Stimulated activated effector memory CD8-positive, alpha-beta T cell treated with anti-CD3 and anti-CD28 coated beads, Interleukin-12 subunit alpha, Interleukin-12 subunit beta, amount 100 ng/mL, for 72 hours (primary cell): ENCODE measurements at places on chromosomes 16 and 17.

GRCh38 chr16:50460538-50461399 is 87.4 kb upstream of the NKD1 start:
- no peak for DNase-seq

DNA sequence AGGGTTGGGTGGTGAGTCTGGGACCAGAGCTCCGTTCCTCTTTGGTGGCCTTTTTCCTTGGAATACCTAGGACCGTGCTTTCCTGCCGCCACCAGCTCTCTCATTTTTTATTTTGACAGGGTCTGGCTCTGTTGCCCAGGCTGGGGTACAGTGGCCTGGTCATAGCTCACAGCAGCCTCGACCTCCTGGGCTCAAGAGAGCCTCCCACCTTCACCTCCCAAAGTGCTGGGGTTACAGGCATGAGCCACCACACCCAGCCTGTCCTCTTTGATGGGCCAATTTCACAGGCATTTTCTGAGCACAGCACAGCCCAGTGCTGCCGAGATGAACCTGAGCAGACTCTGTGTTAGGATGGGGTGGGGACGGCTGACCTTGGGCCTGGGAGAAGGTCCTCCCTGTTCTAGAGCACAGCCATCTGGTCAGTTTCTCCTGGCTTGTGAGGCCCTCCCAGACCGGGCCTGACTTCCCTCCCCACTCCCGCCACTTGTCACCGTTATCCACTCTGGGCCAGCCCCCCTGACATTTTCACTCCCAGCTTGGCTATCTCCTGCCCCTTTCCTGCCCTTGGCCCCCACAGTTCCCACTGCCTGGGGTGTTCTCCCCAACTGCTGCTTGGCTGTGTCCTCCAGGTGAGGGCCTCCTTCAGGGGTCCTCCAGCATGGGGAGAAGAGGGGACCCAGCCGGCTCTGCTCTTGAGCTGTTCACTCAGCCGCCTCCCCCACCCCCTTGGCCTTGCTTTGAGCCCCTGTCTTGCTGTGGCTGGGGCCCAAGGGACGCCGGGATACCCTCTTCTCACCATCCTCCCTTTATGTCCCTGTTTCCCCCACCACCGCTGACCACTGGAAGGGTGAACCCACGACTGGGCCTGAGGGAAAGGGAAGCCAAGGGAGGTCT is 5.0 kb downstream of the ADCY7 start:
- DNase-seq, result no peak

- no peak for DNase-seq
Measured at GRCh38 chr16:69368866-69369265, 16.9 kb downstream of the TERF2 start.

DNA sequence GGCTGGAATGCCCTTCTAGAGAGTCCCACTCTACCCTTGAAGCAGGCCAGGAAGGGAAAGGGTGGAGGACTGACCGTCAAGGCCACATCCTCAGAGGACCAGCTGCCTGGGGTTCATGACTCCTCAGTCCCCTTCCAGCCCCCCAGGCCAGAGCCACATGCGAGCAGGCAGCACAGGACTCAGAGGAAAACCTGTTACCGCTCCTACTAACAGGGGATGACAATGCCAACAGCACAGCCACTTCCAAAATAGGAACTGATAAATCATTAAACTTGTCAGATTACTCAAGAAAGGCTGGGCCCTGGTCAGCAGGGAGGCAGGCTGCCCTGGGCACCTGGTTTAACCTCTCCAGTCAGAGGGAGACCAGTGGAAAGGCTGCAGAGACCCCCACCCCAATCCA is 206.2 kb upstream of the SDK2 start:
- DNase-seq, result no peak

GRCh38 chr17:55384643-55385232 is 36.9 kb downstream of the MMD start:
- no peak for DNase-seq

DNA sequence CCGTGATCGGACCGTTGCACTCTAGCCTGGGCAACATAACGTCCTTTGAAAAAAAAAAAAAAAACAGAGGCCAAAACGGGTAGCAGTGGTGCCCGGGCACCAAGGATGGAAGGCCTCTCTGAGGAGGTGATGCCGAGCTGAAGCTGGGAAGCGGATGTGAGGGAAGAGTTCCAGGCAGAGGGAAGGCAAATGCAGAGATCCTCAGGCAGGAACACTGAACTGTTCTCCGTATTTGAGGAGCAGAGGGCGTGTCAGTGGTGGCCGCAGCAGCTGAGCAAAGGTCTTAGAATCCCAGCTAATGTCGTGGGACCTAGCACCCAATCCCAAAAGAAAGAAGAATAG is 656 bp upstream of the KCTD13 start:
- DNase-seq, result no peak

DNA sequence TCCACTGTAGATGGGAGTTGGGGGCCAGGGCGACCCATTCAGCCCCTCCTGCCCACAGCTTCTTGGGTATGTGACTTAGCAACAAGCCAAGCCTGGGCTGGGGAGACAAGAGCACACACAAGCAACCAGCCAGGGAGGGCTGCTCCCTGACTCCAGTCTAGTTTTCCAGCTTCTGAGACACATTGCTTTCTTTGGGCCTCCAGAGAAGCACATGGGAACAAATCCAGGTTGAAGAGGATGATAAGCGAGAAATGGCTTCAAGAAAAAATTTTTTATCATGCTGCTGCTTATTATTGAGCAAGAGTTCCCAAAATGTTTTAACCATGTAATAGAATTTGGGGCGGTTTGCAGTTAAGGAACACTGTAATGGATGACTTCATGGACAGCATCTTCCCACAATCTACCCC is 173.7 kb downstream of the SOX9 start:
- no peak for DNase-seq

DNA sequence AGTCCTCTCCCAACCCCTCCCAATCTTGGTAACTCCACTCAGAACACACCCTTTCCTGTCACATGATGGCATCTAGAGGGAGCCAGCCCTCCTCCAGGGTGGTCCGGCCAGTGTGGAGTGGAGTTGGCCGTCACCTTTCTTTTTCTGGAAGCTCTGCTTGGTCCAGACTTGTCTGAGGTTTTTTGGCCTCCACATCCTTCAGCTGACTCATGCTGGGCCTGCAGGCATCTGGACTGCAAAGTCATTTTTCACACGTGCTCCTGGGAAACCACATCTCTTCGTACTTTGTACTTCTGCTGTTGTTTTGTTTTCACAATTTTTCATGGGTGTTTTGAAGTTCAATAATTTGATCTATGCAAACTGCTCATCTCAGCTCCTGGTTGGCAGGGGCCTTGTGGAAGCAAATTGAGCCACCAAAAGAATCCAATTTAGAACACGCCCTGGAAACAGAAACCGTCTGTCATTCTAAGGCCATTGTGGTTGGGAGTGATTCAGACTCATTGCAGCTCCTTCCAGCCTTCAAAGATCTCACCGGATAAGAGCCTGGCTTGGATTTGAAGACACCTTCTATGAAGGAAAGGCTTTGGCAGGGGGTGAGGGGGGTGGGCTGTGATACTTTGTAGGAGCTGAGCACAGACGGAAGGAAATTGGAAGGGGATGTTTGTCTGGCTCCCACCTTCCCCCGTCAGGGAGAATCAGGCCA is 42.4 kb upstream of the NF1 start:
- no peak for DNase-seq

- DNase-seq, result no peak
Measured at GRCh38 chr16:85909932-85910853, 11.2 kb downstream of the IRF8 start.

DNA sequence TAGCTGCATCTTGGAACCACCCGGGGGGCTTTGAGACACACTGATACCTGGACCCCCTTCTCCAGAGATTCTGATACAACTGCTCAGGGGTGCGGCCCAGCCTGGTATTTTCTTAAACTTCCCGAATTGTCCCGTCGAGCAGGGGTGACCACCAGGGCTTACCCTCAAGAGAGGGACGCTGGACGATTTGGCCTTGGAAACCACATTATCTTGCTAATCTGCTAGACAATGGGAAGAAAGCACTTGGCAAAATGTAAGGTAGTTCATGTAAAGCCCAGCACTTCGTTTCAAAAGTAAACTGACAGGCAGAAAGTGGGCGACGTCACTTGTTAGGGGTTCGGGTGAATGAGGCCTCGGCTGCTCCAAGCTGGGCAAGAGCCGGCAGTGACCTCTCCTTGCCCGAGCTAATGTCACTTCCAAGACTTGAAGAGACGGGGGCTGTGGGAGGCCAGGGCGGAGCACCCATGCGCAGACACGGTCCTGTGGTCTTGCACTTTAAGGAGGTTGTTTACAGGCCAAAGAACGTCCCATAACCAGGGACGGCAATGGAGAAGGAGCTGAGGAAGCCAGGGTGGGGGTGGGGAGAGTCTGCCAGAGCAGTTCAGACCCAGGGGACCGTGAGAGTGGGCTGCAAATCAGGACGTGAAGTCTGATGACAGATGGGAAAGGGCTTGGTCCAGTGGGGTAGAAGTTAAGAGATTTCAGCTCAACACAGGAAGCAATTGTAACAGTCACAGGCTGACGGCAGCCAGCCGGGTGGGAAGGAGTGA is 152.7 kb upstream of the GSE1 start:
- DNase-seq, result no peak

DNA sequence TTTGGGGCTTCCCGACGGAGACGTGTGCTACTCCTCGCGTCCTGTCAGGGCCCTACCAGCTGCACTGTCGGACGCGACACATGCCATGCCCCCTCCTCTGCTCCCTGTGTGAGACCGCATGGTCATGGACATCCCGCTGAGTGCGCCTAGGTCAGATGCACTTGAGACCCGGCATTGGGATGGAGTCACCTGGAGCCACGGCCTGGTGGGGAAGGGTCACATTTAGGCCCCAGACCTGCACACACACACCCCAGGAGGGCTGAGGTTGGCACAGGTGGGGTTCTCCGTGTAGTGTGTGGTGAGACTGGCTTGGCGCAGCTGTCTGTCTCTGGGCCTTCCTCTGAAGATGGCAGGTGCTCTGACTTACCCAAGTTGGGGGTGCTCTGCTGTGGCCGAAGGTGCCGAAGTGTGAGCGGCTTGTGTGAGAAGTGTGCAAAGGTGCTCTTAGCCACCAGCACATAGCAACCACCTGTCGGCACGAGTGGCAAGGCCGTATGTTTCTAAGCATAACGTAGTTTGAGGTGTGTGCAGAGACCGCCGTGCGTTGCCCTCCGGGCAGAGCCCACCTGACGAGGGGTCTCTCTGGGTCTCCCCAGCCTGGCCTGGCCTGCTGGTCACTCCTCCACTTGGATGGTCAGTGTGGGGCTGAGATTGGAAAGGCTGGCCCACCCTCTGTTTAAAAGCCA is 108.6 kb downstream of the BANP start:
- DNase-seq, result no peak

DNA sequence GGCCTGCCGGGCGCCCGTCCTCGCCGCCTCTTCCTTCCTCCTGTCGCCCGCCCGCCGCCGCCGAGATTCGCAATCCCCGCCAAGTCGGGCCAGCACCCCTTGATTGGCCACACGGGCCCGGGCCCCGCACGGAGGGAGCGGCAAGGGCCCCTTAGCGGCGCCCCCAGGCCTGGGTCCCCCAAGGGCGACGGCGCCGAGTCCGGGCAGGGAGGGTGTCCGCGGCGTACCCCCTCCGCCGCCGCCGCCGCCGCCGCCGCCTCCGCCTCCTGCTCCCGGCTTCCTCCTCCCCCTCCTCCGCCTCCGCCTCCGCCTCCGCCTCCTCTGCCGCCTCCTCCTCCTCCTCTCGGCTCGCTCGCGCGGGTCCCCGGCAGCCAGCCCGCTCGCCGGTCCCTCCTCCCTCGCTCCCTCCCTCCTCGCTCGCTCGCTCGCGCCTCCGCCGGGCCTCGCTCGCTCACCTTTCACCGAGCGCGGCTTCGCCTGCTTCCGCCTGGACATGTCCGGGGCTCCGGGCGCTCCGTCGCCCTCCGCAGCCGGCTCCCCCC is 561 bp downstream of the ZNF423 start:
- peak; percentile 21 for DNase-seq

DNA sequence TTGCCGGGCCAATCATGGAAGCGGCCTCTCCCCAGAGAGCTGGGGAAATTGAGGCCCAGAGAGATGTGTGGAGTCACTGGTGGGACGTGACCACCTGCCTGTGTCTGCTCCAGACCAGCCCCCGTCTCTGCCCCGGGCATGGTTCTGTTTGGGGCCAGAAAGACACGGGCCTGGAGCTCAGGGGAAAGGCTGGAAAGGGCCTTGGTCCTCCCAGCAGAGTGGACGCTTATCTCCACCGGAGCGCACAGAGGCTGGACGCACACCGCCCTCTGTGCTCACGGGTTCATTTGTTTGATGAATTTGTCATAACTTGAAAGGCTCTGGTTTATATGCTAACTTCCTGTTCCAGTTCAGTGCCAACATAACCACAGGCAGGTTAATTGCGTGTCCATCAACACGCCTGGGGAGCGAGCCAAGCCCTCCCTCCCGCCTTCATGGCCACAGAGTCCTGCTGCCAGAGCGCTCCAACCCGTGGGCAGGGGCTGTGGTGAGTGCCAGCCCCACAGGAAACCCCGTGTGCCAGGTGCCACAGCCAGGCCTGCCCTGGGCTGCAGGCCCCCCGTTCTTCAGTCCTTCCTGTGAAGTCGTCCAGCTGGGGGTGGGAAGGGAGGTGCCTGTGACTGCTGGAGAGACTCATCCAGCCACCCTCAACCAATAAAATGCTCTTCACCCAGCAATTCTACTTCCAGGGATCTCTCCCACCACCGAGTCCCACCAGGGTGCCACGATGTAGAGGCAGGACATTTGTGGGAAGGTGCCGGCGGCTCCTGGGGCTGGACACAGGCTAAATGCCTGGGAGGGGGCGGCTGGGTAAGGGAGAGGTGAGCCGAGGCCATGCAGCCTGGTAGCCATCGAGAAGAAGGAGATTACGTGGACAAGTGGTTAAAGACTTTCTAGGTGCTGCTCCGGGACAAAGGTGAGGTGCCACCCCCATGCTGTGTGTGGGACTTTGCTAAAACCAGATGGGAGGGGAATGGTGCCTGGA is 29.4 kb upstream of the BAHCC1 start:
- DNase-seq, result peak; percentile 56

DNA sequence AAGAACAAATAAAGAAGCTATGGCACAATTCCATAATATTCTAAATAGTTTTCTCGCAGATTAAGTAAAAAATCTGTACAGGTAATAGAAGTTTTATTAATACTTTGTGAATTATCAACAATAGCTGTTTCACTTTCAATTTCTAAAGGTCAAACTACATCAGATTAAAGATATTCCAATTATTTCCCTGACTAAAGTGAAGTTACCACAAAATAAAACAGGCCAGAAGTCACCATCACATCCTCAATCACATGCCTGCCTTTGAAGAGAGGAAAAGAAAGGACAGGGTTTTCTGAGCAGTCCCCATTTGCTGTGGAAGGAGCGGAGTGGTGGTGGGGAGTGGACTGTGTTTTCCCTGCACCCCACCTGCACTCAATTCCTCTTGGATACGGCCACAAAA is 11.1 kb downstream of the ITFG1 start:
- no peak for DNase-seq

GRCh38 chr16:4737545-4737944 is 3.2 kb downstream of the DNAAF8 start:
- DNase-seq, result no peak

DNA sequence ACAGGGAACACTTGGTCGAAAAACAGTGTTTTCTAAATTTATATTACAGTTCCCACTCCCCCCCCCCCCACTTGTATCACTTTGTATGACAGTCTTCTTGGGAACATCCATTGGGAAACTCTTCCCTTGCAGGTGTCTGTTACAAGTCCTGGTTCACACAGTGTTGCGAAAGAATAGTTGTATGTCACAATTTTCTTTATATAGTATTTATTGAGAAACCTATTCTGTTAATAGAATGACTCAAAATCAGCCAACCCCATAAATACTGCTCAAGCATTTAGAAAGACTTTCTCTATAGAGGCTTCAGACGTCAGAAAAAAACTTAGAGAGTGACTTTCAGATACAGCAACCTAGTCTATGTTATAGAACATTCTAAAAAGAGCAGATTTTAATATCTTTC is 414.4 kb downstream of the WWOX start:
- DNase-seq, result no peak
